Posterior vena cava (tissue), 2 donors: ENCODE measurements at places on chromosomes 3 and 15. TPM values are rescaled to one million over a fixed set of nuclear protein-coding genes. Genes with fewer than 3 reads are reported as not detected.

LRRN1 gene
- total RNA-seq: 0.65 TPM

GASK1A gene
- 80.1 TPM for total RNA-seq

NFKBIZ gene
- total RNA-seq: 77.4 TPM

ACTRT3 gene
- 2.2 TPM for total RNA-seq

NDUFB5 gene
- 54.6 TPM for total RNA-seq

MOBP gene
- 0.19 TPM for total RNA-seq

SH2D7 gene
- not detected for total RNA-seq

DNA sequence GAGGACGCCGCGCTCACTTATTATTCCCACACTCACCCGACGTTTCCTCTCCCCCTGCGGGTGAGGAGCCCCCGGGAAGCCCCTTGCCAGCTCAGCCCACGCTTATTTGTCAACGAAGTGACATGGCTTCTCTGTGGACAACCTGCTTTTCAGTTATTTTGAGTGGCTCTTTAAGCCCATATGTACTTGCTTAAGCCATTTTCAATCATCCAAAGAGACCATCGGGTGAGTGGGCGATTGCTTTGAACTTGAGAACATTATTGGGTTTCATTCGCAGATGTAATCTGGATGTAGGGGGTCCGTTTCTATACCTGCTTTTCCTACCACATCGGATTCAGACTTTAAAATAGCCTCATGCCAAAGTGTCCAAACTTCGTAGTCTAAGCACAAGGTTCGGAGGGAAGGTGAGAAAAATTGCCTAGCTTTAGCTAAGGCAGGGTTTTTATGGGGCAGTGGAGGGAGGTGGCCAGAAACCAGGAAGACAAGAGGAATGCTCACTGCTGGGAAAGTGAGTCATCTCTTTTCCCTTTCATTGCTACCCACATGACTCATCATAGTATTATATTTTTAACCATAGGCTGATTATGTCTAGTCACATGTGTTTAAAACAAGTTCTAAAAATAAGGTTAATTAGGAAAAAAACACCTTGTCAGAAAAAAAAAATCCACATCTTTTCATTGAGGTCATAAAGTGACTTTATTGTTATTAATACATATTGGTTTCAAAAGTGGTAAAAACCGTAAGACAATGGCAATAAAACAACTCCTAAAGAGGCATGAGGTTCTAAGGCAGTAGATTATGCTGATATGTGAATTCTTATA is 773.1 kb upstream of the NR2F2 start:
- DNase-seq: peak; percentile 81

DNA sequence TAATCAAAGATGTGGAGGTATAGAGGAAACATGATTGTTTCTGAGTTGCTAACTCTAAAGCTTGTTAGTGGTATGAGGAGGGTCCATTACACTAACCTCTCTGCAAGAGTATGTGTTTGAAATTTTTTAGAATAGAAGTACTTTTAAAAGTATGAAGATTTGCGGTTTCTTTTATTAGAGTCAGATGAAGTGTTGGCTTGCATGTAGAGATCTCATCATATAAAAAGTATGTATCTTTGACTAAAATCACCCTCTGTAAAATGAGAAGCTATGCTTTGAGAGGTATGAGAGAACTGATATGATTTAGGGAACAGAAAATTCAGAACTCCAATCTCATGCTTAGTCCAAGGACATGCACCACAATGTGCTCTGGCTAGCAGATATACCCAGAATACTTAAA is 140.4 kb upstream of the MBNL1 start:
- DNase-seq: no peak

DNA sequence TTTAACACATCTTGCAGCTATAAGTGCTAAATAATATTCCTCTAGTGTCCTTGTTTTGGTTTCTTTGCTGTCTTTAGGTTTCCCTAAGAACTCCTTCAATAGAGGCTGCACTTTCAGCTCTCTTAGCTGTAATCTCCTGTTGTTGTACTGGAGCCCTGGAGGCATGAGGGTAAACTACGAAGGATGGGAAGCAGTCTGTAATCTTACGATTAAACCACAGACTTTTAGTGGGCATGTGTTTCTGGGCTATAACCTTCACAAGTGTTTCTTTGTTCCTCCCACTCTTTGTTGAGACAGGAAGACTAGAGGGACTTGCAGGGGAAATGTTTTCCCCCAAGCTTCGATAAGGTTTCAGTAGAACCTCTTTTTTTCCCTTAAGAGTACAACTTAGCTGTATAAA is 1058.1 kb downstream of the NSUN3 start:
- no peak for DNase-seq

GRCh38 chr15:38065721-38066345 is 131.4 kb downstream of the TMCO5A start:
- DNase-seq: no peak

DNA sequence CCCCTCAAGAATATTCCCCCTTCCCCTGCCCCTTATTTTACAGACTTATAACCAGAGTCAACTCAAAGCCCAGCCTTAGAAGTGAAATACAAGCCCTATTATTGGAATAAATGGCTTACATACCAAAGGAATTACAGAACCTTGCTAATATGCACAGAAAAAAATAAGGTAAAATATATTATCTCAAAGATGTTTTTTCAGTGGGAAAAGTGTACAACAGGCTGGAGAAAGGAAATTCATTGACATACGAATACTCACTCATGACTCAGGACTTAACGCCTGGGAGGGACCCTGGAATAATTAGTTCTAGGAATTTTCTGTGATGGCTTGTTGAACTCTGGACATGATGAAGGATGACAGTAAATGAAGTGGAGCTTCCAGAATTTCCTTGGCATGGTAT is 27.0 kb downstream of the ARL14 start:
- DNase-seq: no peak

DNA sequence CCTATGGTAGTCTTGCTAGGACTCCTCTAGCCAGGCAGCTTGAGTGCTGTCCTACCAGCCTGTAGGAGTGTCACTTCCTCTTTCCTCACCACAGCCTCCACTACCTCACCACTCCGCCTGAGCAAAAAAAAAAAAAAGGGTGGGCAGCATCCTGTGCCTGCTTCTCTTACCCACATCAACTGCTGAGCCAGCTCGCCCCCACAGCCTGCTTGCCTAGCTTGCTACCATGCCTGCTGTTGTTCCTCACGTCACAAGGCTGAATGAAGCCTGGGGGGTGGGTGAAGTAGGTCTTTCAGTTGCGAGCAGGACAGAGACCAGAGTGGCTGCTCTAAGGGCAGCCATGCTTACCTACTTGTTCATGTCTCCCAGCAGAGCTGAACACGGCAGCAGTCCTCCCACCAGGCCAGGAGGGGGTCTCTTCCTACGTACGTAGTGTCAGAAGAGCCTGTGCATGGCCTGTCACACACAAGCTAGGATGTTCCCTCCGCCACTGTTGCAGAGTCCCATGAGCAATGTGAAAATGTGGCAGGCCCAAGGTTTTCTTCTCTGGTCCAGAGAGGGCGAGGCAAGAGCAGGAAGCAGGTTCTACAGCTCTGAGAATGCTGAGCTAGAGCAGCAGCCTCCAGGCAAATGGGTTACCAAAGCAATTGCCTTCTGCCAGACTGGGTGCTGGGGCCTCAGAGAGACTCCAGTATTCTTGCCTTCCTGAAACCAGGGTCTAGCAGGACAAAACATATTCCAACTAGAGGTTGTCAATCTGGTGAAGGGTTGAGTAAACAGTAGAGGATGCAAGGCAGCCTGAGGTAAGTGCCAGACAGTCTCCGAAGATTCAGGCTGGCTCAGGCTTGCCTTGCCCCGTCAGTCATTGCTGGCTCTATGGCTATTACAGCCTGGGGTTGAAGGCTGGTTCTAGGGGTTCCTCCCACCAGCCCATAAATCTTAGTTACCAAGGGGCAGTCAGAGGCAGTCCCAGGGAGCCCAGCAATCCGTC is 8.1 kb downstream of the PPM1M start:
- DNase-seq: peak; percentile 88

GRCh38 chr3:172522871-172523818 is at the start of gene TNFSF10:
Gene TNFSF10 (minus strand): TSS chr3:172523430. CDS start chr3:172523384, 46 bp downstream.
- peak; percentile 85 for DNase-seq

DNA sequence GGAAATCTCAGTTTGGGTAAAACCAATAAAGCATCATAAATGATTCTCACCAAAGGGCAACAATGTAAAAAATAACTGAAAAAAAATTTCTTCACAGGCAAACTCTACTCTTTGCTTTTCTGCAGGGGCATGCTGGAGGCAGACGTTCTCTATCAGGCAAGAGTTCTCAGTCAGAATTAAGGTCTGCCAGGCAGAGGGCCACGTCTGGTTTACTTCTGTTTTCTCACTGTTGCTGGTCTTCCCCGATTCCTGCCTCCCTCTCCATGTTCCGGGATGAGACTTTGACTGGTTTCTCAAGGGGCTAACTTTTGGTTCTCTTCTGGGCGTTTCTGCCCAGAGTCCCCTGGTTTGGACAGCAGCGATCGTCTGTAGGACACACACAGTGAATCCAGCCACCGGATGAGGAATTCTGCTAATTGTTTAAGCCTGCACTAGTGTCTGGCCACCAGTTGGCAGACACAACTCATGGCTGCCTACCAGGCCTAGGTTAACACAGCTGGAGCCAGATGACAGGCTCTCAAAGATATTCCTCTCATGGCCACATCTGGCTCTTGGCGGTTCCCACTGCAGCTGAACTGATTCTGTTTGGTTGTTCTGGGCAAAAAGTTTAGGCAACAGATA is 273.1 kb downstream of the FOXP1 start:
- peak; percentile 84 for DNase-seq

DNA sequence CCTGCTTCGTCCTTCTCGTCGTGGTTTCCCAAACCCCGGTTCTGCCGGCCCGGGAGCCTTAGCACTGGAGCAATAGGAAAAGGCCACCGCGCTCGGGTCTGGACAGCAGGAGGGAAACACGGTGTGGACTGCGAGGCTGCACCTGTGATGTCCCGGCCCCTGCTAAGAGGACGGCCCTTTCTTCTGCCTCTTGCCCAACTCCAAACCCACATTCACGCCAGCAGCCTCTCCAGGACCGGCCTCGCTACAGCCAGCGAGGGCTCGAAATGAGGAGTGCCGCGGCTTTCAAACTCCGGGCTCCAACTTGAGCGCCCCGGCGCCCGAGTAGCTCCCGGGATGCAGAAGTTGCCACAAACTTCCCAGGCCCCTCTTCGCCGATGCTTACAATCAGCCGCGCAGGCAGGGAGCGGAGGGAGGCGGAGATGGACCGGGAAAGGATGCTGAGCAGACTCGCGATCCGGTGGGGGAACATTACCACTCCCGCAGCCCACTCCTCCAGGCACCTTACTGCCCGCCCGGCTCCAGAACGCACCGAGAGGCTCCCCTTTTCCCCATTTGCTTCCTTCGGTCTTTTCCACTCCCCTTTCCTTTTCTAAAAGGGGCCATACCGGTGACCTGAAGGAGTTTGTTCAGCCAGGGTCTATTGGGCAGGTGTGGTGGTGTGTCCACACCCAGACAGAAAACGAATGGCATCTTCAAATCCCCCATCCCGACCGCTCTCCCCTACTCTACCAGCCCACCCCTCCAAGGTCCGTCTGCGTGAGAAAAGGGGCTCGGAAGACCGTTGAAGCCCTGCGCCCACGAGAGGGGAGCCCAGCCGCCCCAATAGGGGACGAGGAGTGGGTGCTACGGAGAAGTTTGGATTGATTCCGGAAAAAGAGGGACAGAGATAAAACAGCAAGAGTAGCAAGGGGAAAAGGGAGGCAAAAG is 18.8 kb upstream of the SATB1 start:
- peak; percentile 81 for DNase-seq

- no peak for DNase-seq
These were observed 26.5 kb downstream of the CCNB2 start for GRCh38 chr15:59131456-59131855.

GRCh38 chr15:68503791-68504680 is 72.1 kb upstream of the ITGA11 start:
- DNase-seq: no peak
